ENCODE measurements at places on chromosomes 13 and 19.

DNA sequence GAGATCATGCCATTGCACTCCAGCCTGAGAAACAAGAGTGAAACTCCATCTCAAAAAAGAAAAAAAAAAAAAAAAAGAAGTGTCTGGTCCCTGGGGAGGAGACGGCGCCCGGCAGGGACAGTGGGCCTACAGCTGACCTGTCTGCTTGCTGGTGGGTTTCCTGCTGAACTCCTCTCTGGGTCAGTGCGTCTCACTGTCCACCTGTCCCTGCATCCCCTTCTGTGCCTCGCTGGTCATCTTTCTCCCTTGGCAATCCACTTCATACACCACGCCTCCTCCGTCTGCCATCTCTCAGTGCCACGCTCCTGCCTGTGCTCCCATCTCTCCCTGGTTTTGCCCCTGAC lies 63.4 kb downstream of the ACSBG2 start:
- DNase-seq, result no peak

- no peak for DNase-seq
Observed at GRCh38 chr13:106104281-106104901, 431.1 kb downstream of the EFNB2 start.

- no peak for DNase-seq
Observed at GRCh38 chr19:51628153-51628939, 1.9 kb downstream of the SIGLEC5 start.

GRCh38 chr19:53612762-53613526 lies 18.9 kb upstream of the DPRX start:
- no peak for DNase-seq

GRCh38 chr19:29379257-29380021 lies 146.4 kb upstream of the VSTM2B start:
- DNase-seq, result no peak

- no peak for DNase-seq
Observed at GRCh38 chr13:43237616-43238015, 214.2 kb downstream of the DNAJC15 start.

- DNase-seq, result no peak
Observed at GRCh38 chr19:5448374-5448773, 6.8 kb upstream of the ZNRF4 start.

DNA sequence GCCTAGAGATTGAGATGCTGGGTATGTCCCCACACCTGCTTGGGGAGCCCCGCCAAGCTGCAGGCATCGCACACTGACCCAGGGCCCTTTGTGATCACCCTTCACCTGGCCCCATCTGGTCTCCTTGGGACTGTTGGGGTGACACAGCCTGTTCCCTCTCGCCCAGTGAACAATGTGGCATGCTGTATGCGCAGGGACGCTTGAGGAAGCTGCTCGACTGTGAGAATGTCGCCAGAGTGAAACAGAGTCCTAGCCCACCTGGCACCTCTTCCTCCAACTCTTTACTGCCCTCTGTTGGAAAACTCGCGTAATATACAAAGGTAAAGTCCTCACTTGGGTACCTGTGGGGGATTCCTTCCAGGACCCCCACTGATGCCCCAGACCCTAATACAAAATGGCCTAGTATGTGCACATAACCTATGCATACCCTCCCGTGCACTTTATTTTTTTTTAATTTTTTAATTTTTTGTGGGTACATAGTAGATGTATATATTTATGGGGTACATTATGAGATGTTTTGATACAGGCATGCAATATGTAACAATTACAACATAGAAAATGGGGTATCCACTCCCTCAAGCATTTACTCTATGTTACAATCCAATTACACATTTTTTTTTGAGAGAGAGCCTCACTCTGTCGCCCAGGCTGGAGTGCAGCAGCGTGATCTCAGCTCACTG lies 9.0 kb downstream of the BLOC1S3 start:
- peak; percentile 43 for DNase-seq

DNA sequence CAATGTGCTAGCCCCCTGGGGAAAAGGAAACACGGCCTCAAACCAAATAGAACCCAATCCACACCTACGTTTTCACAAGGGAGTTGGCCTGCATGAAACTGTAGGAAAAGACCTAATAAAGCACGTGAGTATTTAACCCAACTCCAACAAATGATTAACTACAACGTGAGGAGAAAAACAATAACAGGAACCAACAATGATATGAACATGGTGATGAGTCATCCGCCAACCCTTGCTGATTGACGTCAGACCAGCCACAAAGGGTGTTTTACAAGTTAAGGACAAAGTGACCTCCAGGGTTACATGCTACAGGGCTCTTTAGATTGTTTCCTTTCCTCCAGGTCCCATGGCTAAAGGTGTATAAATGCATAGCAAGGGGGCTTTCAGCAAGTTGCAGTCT lies 460.5 kb downstream of the COG6 start:
- peak; percentile 48 for DNase-seq

GRCh38 chr13:52455677-52456041 lies 381 bp downstream of the CKAP2 start:
- DNase-seq, result peak; percentile 88

All from CD4-positive, alpha-beta T cell treated with Interleukin-17A for 4 hours (primary cell).